NCI-H1694 treated with DMSO at 0.1 percent for 48 hours (cell line): ENCODE measurements at places on chromosomes 12 and 14.

- no peak for DNase-seq
These were observed 87.4 kb upstream of the FZD10 start for GRCh38 chr12:130074661-130075406.

DNA sequence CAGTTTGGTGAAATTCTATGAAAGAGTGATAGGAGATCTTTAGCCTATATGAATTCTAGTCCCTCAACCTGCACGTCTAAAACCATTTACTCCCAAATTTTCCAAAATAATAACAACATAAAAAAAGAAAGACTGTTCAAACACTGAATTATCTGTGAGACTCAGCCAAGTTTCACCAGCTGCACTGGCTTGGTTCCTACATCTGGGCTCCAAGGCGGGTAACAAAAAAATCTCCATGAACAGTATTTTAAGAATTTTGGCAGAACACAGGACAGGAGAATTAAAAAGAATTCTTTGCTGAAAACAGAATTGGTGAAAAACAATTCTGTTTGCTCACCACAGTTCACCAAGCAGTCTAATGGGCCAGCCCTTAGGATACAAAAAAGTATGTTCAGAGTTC is 536.8 kb upstream of the ATP2B1 start:
- no peak for DNase-seq

DNA sequence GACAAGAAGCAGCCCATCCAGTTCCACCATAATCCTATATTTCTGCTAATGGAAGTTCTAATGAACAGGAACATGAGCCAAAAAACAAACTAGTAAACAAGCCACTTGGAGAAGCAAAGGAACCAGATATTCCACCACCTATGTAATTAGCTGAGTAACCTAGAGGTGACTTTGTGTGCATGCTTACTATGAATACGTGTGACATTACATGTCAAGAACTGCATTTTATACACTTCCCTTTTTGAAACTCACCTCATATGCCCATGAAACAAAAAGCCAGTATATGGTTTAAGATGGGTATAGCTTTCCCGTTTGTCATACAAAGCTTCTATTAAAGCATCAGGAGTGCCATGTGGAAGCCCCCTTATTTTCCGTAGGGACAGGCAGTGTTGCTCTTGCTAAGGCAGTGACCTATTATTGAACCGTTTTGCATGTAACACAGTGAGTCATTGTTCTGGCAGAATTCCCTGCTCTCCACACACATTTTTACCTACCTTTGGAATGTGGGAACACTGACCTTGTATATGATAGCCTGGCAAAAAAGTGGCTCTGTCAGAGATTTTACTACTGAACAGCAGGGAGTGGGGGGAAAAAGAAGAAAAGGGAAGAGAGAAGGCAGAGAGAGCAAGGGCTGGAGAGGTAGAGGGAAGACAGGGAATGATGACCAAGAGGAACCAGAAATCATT is 34.8 kb upstream of the FRMD6 start:
- no peak for DNase-seq

GRCh38 chr14:36344211-36344610 is 23.8 kb upstream of the MBIP start:
- DNase-seq: no peak

DNA sequence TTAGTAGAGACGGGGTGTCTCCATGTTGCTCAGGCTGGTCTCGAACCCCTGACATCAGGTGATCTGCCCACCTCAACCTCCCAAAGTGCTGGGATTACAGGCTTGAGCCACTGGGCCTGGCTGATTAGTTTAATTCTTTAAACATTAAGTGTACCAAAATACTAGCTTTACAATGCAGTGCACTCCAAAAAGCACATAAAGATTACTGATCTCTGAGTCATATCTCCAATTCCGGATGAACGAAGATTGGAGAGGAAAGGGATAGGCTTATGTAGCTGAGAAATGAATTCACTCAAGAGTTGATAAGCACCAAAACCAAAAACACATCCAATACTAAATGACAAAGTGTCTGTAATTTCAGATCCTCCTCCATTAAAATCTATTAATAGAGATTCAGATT is 15.1 kb downstream of the NAV3 start:
- DNase-seq: no peak

DNA sequence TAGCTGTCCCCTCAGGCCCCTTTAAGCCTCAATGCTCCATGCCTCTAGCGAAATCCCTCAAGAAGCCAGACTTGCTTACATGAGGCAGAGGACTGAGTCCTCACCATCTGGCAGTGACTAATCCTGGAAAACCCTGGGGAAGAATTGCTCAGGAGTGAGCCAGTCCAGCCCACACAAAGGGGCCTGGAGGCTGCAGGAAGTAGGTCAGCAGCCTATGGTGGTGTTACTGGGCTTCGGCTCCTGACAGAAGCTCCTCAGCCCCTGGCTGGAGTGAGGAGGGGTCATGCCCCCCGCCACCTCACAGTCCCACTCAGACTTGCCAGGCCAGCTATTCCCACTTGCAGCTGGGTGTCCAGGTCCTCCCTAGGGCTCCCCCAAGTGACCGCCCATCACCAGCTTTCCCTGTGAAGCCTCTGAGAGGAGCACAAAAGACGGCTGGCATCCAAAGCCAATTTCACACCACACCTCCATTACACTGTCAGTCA is 250.5 kb downstream of the DPF3 start:
- peak; percentile 86 for DNase-seq

- no peak for DNase-seq
These were observed 39.6 kb downstream of the SUSD6 start for GRCh38 chr14:69650948-69651369.

DNA sequence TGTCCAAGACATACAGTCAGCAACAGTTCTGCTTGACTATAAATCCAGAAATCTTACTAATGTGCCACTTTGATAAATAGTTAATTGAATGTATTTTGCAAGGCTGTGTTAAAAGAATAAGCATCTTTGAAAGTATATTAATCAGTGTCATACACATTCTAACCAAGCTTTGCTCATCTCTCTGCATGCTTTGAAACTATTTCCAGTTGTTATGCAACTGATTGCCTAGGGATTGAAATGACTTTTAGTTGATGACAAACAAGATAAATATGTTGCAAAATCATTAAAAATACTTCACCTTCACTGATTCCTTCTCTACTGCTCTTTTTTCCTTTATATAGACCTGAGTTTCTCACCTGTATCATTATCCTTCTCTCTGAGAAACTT is 91.3 kb downstream of the AEBP2 start:
- no peak for DNase-seq

DNA sequence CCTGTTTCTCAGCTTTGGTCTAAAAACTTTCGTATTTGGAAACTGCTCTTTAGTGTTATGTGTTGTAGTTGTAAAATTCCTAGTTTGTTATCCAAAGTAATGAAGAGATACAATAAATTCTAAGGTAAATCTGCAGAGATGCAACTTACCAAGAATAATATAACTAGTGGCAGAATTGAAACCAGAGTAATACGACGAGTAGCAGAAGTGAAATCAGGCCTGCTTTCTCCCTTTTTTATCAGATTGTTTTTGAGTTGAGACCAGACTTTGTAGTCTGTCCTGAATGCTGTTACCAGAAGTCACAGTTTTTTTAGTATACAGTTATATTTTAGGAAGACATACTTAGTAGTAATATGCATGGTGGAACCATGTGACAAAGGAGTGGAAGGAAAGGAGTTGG is 12.5 kb downstream of the PAPOLA start:
- DNase-seq: no peak

- DNase-seq: no peak
These were observed 50.3 kb upstream of the KITLG start for GRCh38 chr12:88630561-88630960.

- peak; percentile 65 for DNase-seq
These were observed 211.8 kb downstream of the PPM1H start for GRCh38 chr12:62722971-62723680.

GRCh38 chr14:33026850-33027430 is 88.3 kb downstream of the NPAS3 start:
- DNase-seq: no peak

DNA sequence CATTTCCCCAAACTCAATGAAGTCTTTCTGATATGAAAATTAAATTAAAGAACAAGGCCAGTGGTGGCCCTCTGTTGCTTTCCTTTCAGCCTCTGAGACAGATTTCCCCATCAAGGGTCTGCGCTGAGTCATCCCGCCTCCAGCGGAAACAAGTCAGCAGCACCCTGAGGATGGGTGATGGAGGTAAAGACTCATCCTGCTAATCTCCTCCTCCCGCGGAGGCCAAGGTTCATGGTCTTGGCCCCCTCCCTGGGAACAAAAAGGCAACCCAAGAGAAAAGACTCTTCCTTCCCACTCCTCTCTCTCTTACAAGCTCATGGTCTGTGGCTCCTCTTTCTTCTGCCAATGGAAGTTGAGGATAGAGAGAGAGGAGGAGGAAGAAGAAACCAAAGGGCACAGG is 9.0 kb upstream of the NUMB start:
- no peak for DNase-seq

GRCh38 chr14:72553656-72554055 is 340.2 kb downstream of the DPF3 start:
- DNase-seq: no peak

DNA sequence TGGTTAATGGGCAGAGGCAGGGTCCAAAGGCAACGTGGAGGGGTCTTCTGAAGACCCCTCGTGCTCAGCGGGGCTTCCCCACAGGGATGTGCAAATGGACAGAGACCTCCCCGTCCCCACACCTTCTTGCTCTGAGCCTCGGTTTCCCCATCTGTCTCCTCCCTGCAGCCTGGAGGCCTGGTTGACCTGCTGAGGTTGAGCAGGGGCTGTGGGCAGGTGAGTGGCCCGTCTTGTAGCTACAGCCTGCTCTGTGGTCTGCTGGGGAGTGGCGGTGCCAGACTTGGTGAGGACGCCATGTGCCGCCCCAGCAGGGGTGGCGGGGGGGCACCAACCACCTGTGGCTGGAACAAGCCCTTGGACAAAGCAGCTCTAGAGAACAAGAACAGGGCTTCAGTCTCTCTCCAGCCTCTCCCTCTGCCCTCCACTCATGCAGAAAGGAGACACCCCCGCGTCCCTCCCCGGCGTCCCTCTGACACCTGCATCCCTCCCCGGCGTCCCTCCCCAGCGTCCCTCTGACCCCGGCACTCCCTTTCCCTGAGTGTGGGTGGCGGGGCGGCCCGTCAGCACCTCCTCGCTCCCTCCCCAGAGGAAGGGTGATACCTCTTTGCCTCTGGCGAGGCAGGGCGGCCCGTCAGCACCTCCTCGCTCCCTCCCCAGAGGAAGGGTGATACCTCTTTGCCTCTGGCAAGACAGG is 83.7 kb downstream of the NOC4L start:
- DNase-seq: no peak
